Activated CD4-positive, alpha-beta memory T cell treated with anti-CD3 and anti-CD28 coated beads, Interleukin-2, amount 10 ng/mL, durations not matched to agents 7 days and 5 days (primary cell): ENCODE measurements at places on chromosomes 12 and 14. TPM values are rescaled to one million over a fixed set of nuclear protein-coding genes. Genes with fewer than 3 reads are reported as not detected.

Gene OLR1
- total RNA-seq = not detected

Gene NTS
- total RNA-seq = not detected

Gene WDHD1
- total RNA-seq = 36.2 TPM

Gene TMEM179
- total RNA-seq = not detected

Gene LBHD2
- not detected for total RNA-seq

Gene STON2
- 3.0 TPM for total RNA-seq

Gene HOXC12
- total RNA-seq = not detected

DNA sequence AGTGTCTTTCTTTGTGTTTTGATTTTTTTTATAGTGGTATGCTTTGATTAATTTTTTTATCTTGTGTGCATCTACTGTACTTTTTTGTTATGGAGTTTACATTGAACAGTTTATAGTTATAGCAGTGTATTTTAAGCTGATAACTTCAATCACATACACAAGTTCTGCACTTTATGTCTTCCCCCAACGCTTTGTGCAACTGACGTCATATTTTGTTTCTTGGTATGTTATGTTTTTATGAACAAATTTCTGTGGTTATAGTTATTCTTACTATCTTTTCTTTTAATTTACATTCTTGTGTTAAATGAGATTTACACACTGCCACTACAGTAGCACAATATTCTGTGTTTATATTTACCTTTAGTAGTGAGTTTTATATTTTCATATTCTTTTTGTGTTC lies 197.1 kb downstream of the SNAPC1 start:
- no peak for DNase-seq

GRCh38 chr12:45729233-45730083 lies at the start of gene ARID2:
Gene ARID2, plus strand, starts transcription at chr12:45729706. Its CDS starts 131 bp downstream, at chr12:45729837.
- DNase-seq = peak; percentile 68

DNA sequence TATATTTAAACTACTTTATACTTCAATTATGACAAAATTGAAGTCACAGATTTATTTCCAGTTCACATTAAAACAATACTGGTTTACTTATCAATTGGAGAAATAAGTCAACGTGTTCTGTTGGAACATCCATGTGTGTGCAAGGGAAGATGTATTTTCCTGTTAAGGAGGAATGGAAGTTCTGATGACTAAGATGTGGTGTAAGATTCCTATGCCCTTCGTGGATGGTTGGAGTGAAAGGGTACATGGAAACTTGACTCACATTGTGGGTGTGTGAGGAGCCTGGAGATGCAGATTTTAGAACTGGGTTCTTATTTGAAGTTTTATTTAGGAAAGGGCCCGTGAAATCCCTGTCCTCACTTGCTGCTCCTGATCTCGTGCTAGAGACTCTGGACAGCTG lies 95.3 kb downstream of the CATSPERB start:
- no peak for DNase-seq

DNA sequence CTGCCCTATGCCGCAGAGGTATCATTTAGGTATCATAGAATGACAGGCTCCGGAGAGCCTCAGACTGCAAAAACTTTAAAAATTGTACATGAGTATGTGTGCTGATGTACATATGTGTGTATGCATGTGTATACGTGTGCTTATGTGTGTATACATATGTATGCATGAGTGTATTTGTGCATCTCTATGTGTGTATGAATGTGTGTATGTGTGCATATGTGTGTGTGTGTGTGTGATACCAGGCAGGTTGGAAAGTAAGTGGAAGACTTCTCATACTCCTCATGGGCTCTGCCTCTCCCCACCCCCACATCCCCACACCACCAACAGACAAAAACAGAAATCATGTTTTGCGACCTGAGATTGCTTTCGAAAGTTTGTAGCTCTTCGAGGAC lies 621 bp upstream of the TMEM117 start:
- DNase-seq = peak; percentile 19

- no peak for DNase-seq
These were observed 388.1 kb upstream of the TMPO start for GRCh38 chr12:98127336-98127679.

GRCh38 chr12:9971181-9971580 lies at the start of gene CLEC12A:
Gene CLEC12A, plus strand, starts transcription at chr12:9971409. Its CDS starts 188 bp downstream, at chr12:9971597.
- DNase-seq = no peak

DNA sequence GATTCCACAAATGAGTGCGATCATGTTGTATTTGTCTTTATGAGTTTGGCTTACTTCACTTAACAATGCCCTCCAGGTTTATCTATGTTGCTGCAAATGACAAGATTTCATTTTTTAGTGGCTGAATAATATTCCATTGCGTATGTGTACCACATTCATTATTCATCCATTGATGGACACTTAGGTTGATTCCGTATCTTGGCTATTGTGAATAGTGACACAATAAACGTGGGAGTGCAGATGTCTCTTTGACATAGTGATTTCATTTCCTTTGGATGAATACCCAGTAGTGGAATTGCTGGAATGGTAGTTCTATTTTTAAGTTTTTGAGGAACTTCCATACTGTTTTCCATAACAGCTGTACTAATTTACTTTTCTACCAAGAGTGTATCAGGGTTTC lies 23.5 kb downstream of the AKAP6 start:
- DNase-seq = no peak

- DNase-seq = peak; percentile 21
These were observed 19.6 kb upstream of the LRP1-AS start for GRCh38 chr12:57166971-57167371.

GRCh38 chr12:72082986-72083820 lies 144.6 kb downstream of the TPH2 start:
- DNase-seq = no peak

GRCh38 chr14:65344011-65344410 lies 68.5 kb upstream of the FUT8 start:
- no peak for DNase-seq

GRCh38 chr12:19402743-19403431 lies 36.4 kb upstream of the AEBP2 start:
- no peak for DNase-seq

GRCh38 chr12:46187023-46187422 lies 81.8 kb downstream of the SLC38A1 start:
- DNase-seq = no peak

DNA sequence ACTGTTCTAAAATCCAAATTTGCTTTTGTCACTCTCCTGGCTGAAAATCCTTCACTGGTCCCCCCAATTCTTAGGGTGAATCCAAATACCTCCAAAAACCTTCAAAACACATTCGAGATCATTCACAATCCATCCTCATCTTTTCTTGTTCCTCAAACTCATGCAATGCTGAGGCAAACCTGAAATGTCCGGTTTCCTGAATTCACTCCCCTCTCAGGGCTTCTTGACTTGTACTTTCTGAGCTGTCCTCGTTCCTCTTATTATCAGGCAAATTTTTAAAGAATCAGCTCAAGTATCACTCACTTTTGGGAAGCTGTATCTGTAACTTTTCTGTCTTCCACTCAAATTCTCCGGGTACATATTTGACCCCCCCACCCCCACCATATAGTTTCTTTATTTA lies 84.9 kb upstream of the DUSP6 start:
- DNase-seq = no peak

DNA sequence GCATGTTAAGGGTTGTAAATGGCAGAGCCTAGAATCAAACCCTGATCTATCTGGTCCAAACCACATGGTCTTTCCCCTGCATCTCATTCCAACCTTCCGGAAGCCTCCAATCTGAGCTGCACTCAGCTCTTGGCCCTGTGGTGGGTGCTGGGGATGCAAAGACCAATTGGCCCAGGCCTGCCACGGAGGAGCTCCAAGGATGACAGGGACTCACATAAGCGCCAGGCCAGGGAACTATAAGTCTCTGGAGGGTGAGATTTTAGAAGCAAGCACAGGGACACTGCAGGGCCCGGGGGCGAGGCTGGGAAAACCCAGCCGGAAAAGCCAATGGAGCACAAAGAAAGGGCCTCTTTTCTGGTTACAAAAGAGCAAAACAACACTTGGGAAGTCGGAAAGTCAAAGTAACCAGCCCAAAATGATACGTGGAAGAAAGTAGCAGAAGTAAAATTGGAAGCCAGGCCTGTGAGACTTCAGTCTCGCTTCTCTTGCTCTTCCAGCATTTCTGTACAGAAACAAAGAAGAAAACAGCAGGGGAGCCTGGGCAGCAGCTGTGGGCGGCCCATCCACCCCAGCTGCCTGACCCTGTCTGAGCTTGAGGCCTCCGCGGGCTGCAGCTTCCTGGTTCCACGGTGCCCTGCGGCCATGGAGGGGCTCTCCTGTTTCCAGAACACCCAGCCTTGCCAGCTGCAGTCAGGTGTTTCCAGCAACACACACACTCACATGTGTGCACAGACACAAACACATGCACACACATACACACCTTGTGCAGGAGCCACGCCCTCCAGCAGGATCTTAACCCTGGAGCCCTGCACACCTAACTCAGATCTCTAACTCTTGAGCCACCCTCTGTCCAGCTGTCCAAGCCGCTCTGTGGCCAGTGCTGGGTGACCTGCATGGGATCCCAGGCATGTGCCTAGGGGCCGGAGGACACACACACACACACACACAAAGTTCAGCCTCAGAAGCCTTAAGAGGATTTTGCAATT lies 178.2 kb downstream of the BCL11B start:
- DNase-seq = no peak
